Cerebellar nuclear complex (tissue), 1 donor: ENCODE measurements at places on chromosomes 5 and 9.

DNA sequence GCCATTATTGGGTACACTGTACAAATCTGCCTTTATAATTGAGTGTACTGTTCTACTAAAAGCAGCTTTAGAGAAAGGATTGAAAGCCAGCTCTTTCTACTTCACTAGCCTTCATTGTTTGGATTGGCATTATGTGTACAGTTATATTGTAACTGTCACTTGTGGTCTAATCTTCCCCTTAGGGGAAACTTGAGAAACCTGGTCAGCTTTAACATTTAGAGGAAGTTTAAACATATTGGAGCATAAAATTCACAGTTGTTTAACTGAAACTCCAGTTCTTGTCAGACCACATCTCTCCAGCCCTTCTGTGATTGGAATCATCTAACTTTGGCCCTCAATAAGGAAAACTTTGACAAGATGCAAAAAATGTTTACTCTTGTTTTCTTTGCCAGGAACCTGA lies 24.6 kb downstream of the PIK3R1 start:
- no peak for DNase-seq

DNA sequence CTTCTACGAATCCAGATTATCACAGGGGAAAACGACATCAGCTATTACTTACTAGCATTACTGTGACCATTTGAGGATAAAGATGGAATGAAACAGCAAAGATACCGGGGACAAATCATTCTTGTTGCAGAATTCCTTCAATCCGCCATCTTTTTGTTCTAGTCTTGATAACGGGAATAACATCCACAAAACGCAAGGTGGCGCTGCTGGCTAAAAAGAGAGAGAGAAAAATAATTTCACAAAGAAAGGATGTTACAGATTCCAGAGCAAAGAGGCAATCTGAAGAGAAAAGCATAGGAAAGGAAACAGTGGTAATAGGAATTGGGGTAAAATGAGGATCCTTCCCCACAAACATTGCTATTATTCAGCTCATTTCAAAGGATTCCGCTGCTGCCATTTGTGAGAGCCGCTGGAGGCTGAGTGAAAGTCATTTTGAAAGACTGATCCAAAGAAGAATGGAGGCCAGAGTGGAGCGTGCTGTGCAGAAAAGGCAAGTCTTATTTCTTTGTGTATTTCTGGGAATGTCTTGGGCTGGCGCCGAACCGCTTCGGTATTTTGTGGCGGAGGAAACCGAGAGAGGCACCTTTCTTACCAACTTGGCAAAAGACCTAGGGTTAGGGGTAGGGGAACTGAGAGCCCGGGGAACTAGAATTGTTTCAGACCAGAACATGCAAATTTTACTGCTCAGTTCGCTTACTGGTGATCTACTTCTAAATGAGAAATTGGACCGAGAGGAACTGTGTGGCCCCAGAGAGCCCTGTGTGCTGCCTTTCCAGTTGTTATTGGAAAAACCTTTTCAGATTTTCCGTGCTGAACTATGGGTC lies at the start of gene PCDHB7:
Gene PCDHB7, plus strand, starts transcription at position 264 of the 824 bp plus-strand sequence. Its CDS starts 192 bp downstream, at position 456.
- no peak for DNase-seq

- DNase-seq, result no peak
Measured at GRCh38 chr5:98771382-98772109, 1.9 kb upstream of the RGMB start.

DNA sequence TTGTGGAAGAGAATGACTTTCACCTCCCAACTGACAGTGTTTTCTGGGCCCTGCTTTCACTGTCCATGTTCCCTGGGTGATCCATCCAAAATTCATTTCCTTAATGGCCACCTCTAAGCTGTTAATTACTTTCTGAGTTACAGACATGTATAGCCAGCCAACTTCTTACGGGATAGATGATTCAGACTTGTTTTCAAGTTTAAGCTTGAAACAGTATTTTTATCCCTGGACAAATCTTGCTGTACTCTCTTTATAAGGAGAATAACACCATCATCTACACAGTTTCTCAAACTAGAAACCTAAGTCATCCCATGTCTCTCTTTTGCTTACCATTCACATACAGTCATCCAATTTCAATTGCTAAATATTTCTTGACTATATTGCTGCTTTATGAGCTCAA lies 6.9 kb downstream of the FAM174A start:
- DNase-seq, result no peak

DNA sequence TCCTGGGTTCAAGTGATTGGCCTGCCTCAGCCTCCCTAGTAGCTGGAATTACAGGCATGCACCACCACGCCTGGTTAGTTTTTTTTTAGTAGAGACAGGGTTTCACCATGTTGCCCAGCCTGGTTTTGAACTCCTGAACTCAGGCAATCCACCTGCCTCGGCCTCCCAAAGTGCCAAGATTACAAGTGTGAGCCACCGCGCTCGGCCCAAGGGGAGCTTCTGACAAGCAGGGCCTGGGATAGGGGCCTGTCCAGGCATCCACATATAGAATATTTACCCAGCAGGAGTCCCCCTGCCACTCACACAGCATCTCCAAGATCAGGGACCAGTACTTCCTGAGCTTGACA lies 10.1 kb downstream of the IRF1 start:
- DNase-seq, result no peak

DNA sequence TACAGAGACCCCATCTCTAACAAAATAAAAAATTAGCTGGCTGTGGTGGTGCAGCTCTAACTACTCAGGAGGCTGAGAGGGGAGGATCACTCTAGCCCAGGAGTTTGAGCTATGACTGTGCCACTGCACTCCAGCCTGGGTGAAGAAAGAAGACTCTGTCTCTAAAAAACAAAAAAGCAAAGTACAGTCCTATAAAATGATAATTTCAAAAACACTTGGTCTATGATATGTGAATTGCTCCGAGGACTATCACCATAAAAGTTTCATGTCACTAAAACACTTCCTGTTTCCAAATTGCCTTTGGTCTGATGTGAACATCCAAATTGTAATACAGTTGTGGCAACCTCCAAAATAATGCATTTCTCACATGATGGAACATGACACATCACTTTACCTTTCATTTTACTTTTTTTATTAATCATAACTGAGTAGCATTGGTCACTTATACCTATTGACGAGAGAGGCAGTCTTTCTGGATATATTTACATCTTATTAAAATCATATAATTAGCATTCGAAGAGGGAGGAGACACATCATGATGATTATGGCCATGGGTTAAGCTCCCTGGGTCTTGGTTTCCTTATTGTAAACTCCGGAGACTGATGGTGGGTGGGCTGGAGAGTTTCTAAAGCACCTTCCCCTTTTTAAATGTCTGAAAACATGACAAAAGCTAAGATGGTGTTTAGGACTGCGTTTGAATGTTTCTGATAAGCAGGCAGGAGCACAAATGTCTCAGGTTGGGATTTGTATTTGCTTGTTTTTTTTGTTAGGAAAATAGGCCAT lies 25.8 kb upstream of the CD180 start:
- no peak for DNase-seq
